ENCODE measurements at places on chromosomes 3 and 15.

- no peak for DNase-seq
Measured at GRCh38 chr3:42116466-42116865, 25.3 kb downstream of the TRAK1 start.

DNA sequence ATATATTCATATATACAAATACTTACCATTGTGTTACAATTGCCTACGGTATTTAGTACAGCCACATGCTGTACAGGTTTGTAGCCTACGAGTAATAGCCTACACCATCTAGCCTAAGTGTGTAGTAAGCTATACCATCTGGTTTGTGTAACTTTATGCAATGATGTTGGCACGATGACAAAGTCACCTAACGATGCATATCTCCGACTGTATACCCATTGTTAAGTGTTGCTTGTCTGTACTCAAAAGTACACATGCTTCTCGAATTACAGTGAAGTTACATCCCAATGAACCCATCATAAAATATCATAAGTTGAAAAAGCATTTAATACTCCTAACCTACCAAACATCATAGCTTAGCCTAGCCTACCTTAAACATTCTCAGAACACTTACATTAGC lies 327.1 kb downstream of the KBTBD8 start:
- no peak for DNase-seq

DNA sequence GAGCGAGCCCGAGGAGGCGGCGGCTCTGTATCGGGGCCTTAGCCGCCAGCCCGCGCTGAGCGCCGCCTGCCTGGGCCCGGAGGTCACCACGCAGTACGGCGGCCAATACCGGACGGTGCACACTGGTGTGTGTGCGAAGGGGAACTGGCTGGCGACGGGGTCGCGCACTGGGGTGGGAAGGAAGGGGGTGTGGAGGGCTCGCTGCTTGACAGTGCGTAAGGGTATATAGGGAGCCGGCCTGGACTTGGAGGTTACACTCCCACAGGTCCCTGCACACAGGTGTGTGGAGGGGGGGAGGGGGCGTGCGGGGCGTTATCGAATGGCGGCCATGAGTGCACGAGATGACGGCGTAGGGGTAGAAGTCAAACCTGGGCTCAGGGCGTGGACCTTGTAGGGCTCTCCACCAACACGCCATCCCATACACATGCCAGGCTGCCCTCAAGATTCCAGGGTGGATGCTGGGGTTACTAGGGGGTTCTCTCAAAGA lies 389 bp downstream of the APEH start:
- DNase-seq = no peak

GRCh38 chr3:373193-373779 lies 176.7 kb downstream of the CHL1 start:
- no peak for DNase-seq

DNA sequence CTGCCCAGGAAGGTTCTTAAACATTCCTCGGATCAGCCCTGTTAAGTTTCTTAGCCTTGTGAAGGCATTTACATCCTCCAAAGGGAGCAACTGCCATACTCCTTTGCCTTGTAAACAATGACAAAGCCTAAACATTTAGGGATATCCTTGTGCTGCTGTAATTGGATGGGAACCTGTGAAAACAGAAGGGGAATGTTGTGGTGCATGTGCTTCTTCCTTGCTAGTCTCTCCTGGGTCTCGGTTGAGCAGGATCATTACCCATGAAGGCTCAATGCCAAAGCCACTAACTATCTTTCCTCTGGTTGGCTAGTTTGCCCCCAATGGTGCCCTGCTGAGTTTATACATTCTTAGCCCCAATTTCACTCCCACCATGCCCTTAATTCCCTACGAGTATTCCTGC lies 17.3 kb downstream of the CHRNA3 start:
- DNase-seq = no peak

- peak; percentile 23 for DNase-seq
Measured at GRCh38 chr15:71443538-71443937, 328.3 kb downstream of the THSD4 start.

GRCh38 chr3:143315766-143316165 lies 196.2 kb downstream of the CHST2 start:
- DNase-seq = no peak

DNA sequence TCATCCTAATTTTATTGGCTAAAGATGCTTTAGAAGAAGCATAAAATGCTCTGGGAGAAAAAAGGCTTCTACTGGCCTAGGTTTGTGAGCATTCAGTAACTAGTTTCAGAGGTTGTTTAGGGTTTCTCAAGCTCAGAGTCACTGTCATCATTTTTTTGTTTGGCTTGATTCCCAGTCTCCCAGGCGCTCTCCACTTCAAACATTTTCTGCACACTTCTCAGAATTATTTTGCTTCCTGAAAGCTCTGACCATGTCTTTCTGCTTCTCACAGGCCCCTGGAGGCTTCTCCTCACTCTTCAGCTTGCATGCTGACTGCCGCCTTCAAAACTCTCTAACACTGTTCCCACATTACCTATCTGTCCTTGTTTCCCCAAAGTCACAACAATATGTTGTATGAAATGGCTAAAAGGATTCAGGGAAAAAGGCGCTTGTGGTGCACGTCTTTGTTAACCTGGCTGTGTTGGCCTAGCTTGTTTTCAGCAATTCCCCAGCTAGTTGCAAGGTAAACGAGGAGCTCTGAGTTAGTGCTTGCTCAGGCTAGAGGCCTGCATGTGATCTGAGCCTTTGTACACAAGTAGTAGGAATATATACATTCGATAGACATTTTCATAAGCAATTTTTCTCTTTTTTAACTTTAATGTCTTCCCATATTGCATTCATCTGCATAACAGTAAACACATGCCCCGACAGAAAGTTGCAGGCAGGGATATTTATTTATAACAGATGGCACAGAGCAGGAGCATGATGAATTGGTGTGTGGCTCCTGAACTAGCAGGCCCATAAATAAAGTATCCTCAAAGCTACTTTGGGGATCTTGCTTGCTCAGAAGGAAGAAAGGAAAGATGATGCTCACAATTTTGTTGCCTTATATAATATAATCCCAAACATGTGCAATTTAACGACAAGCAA lies 129.2 kb upstream of the DPH6 start:
- no peak for DNase-seq

- DNase-seq = no peak
Measured at GRCh38 chr15:48541341-48542278, 103.9 kb downstream of the FBN1 start.

DNA sequence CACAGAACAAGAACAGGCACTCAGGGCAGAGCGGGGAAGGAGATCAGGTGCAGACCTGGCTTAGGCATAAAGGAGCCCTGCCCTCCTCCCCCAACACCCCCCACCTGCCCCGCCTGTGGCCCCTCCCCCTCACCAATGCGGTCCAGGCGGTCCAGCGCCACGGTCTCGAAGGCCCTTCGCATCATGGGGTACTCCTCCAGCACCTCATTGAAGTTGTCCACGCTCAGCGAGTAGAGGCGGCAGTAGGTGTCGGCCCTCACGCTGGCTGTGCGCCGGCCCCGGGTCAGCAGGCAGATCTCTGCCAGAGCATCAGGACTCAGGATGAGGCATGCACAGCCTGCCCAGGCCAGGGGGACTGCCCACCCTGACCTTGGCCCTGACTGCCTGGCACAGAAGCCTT lies 44.8 kb downstream of the HCN4 start:
- no peak for DNase-seq

DNA sequence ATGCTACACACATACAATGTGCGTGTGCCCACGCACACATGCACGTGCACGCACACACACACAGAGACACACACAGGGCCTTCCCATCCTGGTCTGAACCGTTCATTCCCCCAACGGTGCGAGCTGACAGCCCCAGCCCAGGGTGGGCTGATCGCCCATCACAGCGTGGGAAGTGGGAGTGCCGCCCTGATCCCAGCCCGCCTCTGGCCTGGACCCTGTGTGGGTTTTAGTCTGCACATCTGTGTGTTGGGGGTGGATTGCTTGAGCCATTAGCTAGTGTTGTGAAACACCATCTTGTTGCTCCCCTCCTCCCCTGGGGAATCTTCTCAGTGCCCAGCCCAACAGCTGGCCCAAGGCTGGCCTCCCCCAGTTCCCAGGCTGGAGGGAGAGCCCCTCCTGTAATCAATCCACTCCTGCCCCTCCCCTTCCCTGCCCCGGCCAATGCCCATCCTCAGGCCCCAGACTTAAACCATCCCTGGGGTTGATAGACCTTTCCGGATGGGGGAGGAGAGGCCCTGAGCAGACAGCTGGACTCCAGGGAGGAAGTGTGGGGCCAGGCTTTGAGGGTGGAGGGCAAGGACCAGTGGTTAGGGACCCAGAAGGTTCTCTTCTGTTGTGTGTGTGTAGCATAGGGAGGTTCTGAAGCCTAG lies 8.3 kb downstream of the SEMA3G start:
- DNase-seq = no peak

DNA sequence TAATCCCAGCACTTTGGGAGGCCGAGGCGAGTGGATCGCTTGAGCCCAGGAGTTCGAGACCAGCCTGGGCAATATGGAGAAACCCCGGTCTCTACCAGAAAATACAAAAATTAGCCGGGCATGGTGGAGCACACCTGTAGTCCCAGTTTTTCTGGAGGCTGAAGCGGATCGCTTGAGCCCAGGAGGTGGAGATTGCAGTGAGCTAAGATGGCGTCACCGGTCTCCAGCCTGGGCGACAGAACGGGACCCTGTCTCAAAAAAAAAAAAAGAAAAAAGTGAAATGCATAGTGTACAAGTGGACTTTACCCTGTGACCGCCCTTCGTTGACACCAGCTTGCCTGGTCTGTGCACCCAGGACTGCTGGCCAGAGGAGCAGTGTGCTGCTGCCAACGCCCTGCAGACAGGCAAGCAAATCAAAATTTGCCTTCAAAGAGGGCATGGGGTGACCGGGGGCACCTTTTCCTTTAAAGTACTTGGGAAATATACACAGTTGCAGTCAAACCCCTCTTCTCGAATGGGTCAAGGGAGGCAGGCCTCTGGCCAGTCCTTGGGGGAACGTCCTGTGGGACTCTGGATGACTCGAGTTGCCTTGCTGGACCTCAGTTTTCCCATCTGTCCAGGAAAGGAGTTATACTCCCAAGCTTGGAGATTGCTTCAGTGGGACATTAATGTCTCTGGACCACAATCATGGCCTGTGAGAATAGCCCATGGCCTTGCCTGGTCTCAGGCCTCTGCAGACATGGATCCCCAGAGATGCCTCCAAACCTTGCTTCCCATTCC lies 1.0 kb downstream of the XYLB start:
- DNase-seq = peak; percentile 80

DNA sequence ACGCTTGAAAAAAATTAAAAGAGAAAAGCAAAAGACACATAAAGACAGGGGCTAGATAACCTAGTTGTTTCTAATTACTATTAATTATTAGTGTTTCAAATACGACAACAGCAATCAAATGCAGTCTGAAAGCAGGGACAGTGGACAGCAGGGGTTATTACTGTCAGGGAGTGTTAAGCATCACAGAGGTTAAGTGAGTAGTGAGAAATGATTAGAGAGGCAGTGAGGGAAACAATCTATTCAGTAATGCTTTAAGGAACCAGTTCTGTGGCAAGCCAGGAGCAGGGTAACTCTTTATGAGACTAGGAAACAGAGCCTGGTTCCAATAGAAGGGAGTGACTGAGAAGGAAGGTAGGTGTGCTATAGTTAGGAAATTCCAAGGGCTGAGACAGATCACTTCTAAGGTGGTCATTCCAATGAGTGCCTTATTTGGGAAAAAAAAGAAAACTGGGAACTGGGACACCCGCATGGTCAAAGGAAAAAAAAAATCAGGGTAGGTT lies 15.0 kb downstream of the RYK start:
- no peak for DNase-seq

DNA sequence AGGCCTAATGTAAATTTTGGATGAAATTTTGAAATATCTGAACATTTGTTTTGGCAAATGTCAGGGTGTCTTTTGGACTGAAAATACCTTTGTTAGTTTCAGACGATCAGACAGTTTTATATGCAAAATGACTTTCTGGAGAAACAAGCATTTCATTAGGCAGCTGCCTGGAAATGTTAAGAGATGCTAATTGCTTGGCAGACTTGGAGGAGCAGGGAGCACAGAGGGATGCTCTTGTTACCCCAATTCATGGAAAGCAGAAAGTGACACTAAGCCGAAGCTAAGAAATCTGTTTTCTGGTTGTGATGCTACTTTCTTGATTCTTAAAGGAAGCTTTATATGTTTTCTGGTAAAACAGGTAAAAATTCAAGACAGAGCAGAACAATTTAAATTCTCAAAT lies 204.3 kb upstream of the GBE1 start:
- DNase-seq = no peak

- peak; percentile 93 for DNase-seq
Measured at GRCh38 chr15:66765478-66766281, 63.6 kb downstream of the SMAD6 start.

DNA sequence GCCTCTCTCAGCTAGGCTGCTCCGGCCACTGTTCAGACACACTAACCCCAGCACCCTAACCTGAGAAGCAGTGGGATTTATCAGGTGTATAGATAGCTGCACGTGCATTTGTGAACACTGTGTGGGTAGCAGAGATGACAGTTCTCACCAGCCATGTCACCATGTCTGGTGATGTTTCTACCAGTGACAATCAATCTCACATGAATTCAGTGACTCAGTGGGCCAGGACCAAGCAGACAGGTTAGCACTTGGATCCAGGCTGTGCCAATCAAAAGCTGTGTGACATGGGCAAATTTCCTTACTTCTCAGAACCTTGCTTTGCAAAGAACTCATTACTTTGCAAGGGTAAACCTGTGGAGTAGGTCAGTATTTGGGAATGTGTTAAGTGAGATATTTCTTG lies 65.3 kb upstream of the GATM start:
- DNase-seq = no peak

DNA sequence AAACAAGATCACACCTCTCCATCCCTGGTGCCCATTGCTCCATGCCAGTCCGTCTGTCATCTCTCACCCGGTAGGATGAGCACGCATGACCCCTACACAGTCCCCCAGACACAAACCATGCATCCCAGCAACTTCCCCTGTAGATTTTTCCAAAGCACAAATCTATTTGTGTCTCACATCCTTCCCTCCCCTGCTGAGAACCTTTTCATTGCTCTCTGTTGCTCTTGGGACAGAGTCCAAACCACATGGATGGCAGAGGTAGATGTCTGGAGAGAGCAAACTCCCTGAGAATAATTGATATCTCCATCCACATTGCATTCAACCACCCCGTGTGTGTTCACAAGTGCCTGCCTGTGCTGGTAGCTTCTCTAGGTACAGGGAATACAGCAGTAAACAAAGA lies 29.9 kb upstream of the LRTM1 start:
- no peak for DNase-seq

GRCh38 chr3:14768881-14769280 lies 49.9 kb upstream of the FGD5 start:
- DNase-seq = no peak

DNA sequence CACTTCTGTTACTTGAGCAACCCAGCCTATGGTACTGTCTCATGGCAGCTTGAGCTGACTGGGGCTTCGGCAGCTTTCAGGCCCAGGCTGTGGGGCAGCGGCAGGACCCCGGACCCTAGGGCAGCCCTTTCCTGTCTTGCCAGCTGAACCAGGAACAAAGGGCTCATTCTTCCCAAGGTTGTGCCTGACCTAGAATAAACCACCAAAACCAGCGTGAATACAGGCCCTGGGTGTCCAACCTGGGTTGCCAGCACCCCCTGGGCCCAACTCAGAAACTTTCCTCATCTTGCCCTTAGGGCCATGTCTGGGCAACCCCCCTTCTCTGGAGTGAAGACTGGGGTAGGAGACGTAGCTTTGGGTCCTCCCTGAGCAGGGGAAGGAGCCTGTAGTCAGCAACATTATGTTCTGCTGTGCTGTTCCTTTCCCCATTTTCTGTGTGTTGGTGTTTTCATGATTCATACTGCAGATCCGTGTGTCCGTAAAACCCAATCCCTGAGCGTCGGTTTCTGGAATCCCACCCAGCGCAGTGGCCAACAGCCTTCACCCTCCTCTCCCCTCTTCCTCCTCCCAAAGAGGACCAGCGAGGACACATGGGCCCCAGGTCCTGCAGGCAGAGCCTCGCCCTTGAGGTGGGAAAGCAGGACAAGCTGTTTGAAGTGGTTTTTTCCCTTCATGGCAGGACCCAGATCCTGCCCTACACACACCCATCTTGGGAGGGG lies 33.5 kb downstream of the TKT start:
- peak; percentile 79 for DNase-seq

Measured in HepG2 (cell line).